ENCODE measurements at places on chromosomes 13 and 19.

- no peak for DNase-seq
Measured at GRCh38 chr19:33300009-33300893, 2.1 kb downstream of the CEBPA start.

GRCh38 chr19:19550485-19550929 lies 12.4 kb downstream of the CILP2 start:
- DNase-seq = no peak

- no peak for DNase-seq
Measured at GRCh38 chr13:43953370-43953769, 73.7 kb downstream of the LACC1 start.

DNA sequence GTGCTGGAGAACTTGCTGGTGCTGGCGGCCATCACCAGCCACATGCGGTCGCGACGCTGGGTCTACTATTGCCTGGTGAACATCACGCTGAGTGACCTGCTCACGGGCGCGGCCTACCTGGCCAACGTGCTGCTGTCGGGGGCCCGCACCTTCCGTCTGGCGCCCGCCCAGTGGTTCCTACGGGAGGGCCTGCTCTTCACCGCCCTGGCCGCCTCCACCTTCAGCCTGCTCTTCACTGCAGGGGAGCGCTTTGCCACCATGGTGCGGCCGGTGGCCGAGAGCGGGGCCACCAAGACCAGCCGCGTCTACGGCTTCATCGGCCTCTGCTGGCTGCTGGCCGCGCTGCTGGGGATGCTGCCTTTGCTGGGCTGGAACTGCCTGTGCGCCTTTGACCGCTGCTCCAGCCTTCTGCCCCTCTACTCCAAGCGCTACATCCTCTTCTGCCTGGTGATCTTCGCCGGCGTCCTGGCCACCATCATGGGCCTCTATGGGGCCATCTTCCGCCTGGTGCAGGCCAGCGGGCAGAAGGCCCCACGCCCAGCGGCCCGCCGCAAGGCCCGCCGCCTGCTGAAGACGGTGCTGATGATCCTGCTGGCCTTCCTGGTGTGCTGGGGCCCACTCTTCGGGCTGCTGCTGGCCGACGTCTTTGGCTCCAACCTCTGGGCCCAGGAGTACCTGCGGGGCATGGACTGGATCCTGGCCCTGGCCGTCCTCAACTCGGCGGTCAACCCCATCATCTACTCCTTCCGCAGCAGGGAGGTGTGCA lies 587 bp downstream of the S1PR4 start:
- DNase-seq = no peak
